Activated CD8-positive, alpha-beta memory T cell treated with anti-CD3 and anti-CD28 coated beads for 1 hour (primary cell): ENCODE measurements at places on chromosomes 6 and 20.

DNA sequence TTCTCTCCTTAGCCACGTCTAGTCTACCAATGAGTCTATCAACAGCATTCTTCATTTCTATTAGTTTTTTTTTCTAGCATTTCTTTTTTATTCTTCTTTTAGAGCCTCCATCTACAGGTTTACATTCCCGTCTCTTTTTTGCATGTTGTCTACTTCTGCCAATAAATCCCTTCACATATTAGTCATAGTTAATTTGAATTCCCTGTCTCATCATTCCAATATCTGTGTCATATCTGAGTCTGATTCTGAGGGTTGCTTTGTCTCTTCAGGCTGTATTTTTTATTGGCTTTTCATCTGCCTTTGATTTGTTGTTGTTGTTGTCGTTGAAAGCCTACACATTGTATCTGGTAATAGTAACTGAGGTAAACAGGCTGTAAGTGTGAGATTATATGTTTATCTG is 104.6 kb downstream of the HMGCLL1 start:
- DNase-seq: no peak

DNA sequence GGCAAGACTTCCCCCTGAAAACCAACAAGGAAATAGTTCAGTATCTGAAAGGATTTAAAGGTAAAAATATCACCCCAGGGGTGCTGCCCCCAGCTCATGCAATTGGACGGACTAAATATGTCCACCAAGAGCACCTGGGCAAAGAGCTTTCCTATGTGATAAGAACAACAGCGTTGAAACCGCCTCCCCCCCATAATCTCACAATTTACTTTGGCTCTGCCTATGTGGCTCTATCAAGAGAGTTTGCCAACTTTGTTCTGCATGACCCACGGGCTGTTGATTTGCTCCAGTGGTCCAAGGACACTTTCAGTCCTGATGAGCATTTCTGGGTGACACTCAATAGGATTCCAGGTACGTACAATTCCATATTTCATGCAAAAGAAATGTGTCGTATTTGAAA is 35.8 kb downstream of the GCNT2 start:
- no peak for DNase-seq

DNA sequence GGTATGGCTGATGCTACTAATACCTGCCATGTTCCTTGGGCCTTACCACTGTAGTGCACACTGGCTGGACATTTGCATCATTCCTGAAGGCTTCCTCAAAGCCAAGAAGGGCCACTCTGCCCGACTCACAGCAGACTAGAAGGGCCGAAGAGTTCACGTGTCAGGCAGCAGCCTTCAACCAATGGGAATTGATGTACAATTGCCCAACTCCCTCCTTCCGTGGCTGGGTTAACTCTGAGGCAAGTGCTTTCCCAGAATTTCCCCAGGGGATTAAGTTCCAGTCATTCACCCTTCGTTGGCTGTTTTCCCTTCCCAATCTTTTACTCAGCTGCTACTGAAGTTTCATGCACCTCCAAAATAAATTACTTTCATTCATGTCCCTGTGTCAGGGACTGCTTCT is 29.8 kb downstream of the PSMB9 start:
- no peak for DNase-seq

DNA sequence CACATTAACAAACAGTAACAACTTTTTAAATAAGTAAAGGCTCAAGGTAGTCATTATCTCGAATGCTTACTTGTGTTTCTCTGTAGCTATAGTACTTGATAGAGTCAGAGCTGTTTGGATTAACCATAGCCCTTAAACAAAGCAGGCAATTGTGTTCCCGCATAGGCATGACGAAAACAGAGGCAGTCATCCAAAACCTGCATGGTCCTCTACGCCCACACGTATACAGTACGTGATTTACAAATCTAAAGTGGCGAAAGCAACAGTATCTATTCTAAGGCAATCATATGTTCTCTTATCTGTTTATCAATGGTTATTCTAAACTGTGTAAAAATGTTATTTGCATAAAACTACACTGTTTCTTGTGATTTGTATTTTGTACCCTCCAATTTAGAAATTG is 31.8 kb downstream of the HFE start:
- no peak for DNase-seq

- no peak for DNase-seq
Observed at GRCh38 chr6:37083243-37084138, 78.0 kb downstream of the FGD2 start.

- no peak for DNase-seq
Observed at GRCh38 chr20:8132484-8133309, 631 bp downstream of the PLCB1 start.

GRCh38 chr20:63977739-63978276 is 1.6 kb downstream of the SAMD10 start:
- DNase-seq: no peak

GRCh38 chr6:26019261-26019830 is 56.7 kb downstream of the TRIM38 start:
- no peak for DNase-seq

DNA sequence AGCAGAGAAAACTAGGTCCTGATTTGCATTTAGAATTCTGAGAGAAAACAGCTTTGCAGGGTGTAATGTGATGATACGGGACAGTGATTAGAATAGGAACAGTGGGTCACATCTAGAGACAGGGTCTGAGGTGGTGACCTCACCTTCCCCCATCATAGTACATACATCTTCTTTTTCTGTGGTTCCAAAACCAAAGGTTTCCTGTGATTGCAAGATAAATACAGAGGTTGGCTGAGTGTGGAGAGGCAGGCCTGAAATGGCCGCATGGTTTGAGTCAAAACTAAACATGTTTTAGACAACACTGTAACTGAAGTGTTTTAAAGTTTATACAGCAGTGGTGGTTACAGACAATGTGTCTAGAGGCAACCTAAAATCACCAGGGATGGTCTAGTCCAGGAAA is 10.4 kb upstream of the NT5DC1 start:
- DNase-seq: no peak

DNA sequence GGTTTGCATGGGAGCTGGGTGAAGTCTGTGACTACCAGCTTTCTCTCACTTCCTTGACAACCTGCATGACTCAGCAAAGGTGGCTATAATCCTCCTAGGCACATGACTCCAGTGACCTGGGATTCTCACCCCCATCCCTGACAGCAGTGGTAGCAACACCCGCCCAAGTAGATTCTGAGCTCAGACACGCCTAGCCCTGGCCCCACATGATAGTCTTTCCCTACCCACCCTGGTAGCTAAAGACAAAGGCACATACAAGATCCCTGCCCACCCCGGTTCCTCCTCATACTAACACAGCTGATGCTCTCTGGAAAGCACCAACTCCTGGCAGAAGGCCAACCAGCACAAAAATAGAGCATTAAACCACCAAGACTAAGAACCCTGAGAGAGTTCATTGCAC is 25.9 kb upstream of the CRISP1 start:
- DNase-seq: no peak

DNA sequence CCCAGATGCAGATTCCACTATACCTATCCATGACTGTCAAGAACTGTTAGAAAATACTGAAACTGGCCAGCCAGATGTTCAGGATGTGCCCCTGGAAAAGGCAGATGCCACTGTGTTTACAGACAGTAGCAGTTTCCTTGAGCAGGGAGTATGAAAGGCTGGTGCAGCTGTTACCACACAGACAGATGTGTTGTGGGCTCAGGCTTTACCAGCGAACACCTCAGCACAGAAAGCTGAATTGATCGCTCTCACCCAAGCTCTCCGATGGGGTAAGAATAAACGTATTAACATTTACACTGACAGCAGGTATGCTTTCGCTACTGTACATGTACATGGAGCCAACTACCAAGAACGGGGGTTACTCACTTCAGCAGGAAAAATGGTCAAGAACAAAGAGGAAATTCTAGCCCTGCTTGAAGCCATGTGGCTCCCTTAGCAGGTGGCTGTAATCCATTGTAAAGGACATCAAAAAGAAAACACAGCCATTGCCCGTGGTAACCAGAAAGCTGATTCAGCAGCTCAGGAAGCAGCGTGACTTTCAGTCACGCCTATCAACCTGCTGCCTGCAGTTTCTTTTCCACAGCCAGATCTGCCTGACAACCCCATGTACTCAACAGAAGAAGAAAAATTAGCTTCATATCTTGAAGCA is 459.7 kb upstream of the HTR1E start:
- no peak for DNase-seq

- DNase-seq: no peak
Observed at GRCh38 chr6:116244284-116244683, 9.6 kb downstream of the TSPYL4 start.

GRCh38 chr6:136284909-136285308 is 4.7 kb downstream of the BCLAF1 start:
- no peak for DNase-seq

DNA sequence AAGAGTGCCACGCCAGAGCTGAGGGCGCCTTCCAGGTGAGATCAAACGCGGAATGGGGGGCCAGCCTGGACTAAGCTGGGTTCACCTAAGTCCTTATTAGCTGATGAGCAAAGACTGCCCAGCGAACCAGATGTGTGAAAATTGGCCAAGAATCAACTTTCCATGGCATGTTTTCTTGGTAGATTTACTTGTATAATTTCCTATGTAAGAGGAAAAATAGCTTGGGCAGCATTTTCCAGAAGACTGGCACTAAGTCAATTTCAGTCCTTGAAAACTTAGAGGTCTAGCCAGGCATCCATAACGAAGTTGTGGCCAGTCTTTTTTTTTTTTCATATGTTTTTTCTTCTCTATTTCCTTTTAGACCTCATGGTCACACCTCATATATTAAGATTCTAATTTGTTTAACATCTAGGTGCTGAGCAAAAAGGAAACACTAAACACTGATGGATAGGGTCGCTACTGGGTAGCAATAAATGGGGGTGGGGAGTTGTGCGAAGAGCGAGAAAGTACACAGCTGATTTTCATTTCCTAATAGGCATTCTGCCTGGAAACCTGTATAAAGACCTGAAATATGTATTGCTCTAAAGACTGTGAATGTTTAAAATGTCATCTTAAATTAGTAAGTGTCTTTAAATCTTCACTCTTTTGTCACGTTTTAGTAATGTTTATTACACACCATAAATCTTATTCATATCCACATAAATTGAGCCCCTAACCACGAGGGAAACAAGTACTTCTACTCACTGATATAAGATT is 188.8 kb downstream of the CD83 start:
- DNase-seq: no peak

DNA sequence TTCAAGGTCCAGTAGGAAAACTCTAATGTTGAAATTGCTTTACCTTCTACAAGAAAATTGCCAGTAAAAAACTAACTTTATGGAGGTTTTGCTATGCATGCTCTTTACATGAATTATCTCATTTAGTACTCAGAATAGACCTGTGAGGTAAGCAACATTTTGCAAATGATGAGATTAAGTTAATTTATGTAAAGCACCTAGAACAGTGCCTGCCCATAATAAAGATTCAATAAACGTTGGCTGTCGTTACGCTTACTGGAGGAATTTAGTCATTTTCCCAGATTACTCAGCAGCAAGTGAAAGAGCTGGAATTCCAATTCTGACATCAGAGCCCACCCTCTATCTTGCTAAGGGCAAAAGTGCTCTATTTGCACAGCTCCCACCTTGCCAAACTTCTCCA is 69.4 kb upstream of the ARID1B start:
- no peak for DNase-seq

DNA sequence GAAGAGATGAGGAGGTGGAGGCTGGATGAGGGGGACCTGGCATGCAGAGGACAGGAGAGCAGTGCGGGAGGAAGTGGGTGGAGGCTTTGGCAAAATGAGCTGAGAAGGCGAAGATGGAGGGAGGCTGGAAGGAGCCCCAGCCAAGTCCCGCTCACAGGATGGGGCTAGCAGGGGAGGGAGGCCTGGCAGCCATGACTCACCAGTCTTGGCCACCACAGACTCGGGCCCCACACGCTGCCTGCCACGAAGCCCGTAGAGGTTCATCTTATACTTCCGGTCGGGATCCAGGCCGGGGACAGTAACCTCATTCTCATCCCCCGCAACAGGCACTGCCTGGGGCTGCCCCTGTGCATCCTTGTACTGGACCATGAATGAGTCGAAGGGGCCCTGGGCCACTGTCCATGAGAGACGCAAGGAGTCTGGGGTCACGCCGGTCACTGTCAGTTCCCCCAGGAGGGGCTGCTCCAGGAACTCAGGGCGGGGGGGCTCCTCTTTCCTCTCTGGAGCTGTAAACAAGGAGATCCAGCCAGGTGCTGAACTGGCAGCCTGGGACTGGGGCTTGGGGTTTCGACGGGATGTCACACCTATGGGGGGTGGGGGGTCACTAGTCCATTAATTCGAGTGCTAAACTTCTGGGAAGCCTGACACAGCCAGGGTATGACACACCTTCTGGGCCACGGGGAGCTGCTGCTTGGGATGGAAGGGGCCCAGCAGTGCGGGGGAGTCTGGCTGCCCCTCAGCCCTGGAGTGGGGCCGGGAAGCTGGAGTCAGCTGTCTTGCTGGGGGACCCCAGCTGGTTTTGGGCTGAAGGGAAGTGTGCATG is 27.8 kb downstream of the TNXB start:
- DNase-seq: no peak

- DNase-seq: no peak
Observed at GRCh38 chr20:33551778-33552177, 61.9 kb downstream of the CBFA2T2 start.

DNA sequence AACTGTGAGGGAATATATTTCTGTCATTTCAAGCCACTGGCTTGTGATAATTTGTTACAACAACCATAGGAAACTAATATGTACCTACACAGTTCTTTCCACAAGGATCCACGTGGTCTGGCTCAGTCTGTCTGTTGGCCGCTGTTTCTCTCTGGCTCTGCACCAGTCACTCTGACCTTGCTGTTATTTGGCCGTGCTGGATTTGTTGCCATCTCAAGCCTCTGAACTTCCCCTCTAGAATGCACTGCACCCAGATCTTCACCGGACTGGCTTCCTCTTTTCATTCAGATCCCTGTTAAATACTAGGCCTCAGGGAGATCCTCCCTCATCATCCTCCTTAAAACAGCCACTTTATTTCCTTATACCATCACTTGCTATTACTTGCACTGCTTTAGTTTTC is 446.8 kb downstream of the TFAP2B start:
- DNase-seq: no peak

GRCh38 chr6:52922161-52922560 is 12.7 kb upstream of the GSTA3 start:
- DNase-seq: no peak

- no peak for DNase-seq
Observed at GRCh38 chr6:81666481-81666880, 86.0 kb downstream of the TENT5A start.

GRCh38 chr20:46698788-46699187 is 9.5 kb upstream of the TP53RK start:
- DNase-seq: no peak

DNA sequence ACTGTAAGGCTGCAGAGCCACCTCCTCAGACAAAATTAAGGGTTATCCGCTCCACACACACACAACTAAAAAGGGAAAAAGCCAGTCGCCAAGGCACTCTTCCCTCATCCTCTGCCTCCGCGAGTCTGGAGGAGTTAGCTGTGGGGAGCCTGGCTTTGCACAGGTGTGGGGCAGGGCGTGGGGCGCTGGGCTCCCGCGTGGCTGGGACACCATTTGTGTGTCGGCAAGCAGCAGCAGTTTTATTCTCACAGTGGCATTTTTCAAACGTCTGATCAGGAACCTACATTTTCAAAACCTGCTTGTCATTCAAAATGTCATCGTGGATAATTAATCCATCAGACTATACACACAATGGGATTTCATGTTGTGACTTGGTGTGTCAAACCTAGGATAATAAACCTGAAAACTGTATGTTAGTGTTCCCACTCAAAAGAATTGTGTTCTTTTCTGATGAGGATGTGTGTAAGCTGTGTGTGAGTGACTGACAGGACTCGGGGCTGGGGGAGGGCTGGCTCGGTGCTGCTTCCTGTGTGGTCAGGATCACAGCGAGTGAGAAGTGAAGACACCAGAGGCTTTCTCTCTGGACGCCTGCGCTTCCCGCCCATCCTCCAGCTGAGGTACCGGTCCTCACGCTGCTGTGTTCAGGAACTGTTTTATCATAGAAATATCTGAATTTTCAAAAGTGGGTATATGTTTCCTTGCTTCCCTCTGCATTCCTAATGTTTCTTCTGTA is 83.1 kb downstream of the IRF4 start:
- DNase-seq: no peak
